Activated CD4-positive, alpha-beta T cell treated with anti-CD3 and anti-CD28 coated beads, Interleukin-2, amount 50 U/mL, for 4 hours (primary cell): ENCODE measurements at places on chromosomes 5 and 9.

DNA sequence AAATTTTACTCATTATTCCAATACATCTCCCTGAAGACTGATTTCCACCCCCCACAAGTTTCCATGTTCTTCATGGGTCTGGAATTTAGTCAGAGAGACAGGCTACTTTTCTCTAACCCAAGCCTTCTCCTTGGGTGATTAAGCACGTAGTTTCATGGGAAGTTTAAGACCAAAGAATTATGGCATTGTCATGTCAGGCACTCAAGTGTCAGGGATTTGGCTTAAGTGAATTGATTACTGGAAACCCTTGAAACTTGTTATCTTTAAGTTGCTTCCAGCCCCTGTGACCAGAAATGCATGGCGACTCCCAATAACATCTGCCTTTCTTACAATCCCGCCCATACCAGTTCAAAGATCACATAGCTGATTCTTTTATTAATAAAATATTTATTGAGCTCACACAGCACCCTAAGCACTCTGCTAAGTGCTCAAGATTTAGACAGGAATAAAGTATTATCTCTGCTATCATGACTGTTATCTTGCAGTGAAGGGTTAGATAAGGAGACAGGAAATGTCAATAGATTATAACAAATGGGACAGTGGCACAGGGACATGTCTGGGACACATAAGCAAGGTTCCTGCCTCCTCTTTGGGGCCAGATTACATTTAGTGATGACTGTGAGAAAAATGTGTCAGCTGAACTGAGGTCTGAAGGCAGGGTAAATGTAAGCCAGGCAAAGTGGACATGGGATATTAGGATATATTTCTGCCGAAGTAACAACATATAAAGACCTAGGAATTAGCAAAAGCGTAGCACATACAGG lies 241.2 kb upstream of the TNC start:
- DNase-seq, result no peak

DNA sequence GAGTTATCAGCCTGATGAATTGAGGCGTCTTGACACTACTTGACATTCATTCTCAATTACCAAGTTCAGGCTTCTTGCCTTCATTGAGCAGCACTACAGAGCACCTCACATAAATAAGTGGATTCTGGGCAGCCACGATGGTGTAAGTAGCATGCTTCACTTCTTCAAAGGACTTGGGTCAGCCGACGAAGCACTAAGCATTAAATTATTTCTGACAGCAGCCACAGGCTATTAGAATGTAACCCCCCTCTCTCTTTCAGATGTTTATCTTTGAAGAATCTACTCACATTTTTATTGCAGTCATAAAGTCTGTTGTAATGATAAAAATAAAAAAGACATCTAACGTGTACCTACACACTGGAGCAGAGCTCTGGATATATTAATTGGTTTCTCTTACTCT lies 45.9 kb upstream of the VPS13A start:
- DNase-seq, result no peak

DNA sequence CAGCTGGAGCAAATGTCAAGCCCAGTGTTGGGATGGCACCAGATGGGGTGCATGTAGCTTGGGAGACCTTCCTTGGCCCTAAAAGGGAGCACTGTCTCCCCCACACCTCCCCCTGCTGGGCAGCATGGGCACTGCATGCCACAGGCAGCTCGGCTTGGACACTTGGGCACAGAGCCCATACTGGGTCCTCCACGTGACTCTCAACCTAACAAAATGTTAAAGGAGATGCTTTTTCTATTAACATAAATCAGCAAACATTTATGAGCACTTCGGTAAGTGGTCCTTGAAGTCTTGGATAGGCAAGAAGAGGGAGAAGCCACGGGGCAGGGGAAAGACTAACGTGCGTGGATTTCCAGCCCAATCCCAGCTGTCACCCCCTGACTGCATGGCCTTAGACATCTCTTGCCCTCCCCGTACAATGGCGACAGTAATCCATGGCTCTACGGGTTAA lies 23.9 kb upstream of the MAPK9 start:
- peak; percentile 71 for DNase-seq

DNA sequence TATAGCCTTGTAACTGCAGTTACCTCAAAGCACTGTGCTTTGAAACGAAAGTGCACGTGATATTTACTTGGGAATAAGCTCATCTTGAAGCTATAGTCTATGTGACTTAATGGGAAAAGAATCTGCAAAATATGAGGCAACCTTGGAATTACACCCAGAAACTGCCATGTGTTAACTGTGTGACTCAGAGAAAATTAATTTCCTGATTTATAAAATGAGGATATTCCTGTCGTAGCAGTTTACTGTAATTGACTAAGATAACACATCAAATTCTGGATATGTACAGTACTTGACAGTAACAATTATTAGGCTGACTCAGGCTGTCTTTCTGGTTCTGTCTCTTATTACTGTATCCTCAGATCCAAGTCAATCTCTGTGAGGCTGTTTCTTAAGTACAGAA lies 1079.9 kb upstream of the ACO1 start:
- DNase-seq, result no peak

- no peak for DNase-seq
These were observed 42.9 kb upstream of the SMAD5 start for GRCh38 chr5:136089791-136090190.

DNA sequence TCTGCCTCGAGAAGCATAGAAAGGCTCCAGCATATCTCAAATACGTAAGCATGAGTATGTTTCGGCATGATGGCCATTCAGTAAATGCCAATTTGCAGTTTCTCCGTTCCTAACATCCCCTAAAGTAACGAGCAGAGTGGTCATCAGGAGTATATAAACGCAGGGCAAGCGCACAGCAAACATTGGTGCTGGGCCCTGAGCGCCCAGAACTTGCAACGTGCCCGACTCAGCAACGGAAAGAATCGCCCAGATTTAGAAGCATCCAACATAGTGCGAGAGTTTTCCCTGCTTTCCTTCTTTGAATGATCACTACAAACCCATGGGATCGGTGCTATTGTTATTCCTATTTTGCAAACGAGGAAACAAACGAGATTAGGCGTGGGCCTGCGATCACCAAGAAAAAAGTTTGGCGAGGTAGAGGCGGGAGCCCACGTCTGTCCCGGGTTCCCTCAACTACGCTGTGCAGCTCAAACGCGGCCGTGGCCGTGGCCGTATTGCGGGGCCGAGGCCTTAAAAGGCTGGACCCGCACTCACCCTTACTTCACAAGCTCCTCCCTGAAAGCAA lies 505 bp downstream of the RPS14 start:
- DNase-seq, result no peak

DNA sequence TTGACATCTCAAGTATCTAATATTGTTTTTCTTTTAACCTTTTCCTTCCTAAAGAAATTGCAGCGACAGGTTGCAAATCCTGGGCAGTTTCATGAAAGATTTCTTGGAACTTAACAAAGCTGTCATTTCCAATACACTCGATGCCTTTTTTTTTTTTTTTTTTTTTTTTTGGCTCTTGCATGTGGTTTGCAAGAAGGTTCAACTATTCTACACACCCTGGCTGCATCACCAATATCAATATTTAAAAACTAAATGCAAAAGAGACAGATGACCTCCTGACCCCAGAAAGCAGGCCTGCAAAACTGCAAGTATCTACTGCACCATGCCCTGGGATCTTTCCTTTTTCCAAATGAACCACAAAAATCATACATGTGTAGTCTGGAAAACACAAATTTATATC lies 4.4 kb upstream of the NFIB start:
- DNase-seq, result no peak

GRCh38 chr5:180541710-180542109 lies 47.5 kb downstream of the CNOT6 start:
- DNase-seq, result no peak
